DMS79 treated with DMSO at 0.1 percent for 48 hours (cell line): ENCODE measurements at places on chromosomes 2 and 18.
A peak's percentile ranks its signal among the peaks of the same experiment; 100 is the strongest.

DNA sequence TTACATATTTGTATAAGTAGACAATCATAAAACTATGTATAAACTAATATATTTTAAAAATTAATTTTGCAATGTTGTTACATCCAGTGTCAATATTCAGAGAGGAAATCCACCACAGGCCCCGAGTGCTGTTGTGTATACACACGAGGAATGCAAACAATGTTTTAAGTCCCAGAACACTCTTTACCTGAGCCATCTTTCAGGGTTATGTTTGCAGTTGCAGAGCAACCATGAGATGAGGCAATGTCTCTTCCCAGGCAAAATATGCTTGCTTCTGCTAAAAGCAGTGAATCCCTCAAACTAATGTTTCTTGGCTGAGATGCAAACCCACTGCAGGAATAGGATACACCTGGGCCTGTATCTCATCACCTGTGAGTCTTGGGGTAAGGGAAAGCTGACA, 91.3 kb downstream of the ASXL2 start:
- no peak for DNase-seq

DNA sequence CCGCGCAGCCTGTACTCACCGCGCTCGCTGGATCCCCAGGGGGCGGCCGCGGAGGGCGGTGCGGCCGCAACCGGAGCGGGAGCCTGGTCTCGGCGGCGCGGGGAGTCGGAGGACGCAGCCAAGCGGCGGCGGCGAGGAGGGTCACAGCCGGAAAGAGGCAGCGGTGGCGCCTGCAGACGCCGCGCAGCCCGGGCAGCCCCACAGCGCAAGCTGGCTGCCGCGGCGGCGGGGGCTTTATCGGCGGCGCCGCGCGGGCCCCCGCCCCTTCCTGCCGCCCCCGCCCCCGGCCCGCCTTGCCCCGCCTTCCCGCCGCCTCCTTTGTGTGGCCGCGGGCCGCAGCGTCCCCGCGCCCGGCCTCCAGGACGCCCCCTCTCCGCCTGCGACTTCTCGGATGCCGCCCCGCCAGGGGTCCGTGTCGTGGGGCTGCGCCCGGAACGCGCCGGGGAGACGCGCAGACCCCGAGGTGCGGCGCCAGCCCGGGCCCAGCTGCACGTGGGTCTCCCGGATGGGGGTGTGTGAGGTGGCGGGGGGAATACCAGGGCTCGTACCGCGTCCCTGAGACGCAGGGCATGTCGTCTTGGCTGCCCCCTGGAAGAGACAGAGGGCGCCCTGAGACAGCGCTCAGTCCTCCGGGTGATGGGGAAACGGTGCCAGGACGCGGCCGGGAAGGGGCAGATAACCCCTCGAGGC, at the start of gene SERPINE2:
Gene SERPINE2, minus strand, starts transcription at position 207 of the 690 bp plus-strand sequence. CDS start 37,386 bp downstream, outside the sequence.
- no peak for DNase-seq

GRCh38 chr2:39648580-39648979, 17.1 kb upstream of the TMEM178A start:
- DNase-seq, result no peak

- no peak for DNase-seq
Observed at GRCh38 chr18:59909289-59910036, 9.7 kb downstream of the PMAIP1 start.

GRCh38 chr2:64329848-64330247, 124.1 kb upstream of the LGALSL start:
- DNase-seq, result no peak

DNA sequence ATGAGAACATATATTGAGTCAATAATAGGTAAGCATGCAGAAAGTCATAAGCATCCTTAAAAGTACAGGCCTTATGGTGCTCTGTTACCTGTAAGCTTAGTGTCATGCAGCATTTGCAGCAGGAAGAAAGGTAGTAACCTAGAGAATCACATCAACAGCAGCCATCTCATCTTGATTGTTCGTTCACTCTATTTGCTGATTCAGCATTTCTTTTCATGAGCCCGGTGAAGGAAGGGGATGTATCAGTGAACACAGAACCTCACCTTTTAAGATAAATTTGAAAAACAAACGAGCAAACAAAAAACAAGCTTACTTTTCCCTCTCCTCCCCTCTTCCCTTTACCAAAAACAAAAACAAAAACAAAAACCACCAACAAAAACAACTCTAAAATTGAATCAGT, 89.9 kb downstream of the MIB1 start:
- DNase-seq, result no peak

DNA sequence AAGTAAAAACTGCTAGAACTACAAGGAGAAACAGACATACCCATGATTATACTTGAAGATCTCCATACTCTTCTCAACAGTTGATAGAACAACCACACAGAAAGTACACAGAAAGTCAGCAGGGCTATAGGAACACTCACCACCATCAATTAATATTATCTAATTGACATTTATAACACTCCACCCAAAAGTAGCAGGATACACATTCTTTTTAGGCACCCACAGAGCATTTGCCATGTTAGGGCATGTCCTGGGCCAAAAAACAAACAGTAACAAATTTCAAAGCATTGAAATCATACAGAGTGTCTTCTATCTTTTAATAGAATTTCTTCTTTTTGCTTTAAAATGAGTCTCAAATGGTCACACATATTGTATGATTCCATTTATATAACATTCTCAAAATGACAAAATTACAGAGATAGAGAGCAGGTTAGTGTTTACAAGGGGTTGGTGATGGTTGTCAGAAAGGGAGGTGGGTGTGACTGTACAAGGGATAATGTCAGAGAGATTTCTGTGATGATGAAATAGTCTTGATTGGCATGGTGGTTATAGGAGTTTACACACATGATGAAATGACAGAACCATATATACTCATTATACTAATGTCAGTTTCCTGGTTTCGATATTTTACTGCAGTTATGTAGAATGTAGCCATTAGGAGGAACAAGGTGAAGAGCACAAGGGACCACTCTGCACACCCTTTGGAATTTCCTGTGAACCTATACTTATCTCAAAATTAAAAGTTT, 82.8 kb downstream of the NCK2 start:
- DNase-seq, result no peak

DNA sequence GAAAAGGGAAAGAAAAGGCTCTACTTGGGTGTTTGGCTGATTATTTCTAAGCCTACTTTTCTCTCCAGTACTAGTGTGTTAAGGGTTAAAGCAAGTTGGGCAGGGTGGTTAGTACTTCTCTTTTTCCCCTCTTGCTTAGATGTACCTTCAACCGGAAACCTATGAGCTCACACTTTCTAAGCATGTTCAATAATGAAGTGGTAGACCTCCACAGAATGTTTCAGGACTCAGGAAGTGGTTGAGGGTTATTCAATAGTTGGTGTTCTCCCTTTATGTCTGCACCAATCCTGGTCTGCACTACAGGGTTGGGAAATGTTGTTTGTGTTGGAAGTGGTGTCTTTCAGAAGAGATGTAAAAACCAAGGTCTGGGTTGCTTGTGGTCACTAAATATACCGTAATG, 137.1 kb downstream of the ZEB2 start:
- DNase-seq, result no peak

GRCh38 chr2:120886534-120887319, 151.1 kb downstream of the GLI2 start:
- peak; percentile 83 for DNase-seq
